ENCODE measurements at places on chromosomes 6 and 20.
A peak's percentile ranks its signal among the peaks of the same experiment; 100 is the strongest.

DNA sequence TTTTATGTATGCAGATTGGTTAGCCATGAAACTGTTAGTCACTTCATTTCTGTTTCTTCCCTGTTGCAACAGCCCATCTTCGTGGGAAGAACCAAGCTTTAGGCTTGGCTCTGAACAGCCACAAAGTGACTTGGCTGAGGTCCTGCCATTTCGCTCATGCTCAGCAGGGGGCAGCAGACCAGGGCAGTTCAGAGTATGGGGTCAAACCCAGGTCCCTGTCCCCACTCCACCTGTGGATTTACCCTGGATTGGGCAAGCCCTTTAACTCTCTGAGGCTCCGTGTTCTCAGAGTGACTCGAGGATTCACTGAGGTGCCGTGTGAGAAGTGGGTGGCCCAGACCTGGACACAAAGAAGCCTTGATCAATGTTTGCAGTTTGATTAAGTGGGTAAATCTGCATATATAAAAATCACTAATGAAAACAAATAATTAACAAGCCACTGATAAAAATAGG is 19.8 kb upstream of the MAP1LC3A start:
- peak; percentile 69 for DNase-seq

DNA sequence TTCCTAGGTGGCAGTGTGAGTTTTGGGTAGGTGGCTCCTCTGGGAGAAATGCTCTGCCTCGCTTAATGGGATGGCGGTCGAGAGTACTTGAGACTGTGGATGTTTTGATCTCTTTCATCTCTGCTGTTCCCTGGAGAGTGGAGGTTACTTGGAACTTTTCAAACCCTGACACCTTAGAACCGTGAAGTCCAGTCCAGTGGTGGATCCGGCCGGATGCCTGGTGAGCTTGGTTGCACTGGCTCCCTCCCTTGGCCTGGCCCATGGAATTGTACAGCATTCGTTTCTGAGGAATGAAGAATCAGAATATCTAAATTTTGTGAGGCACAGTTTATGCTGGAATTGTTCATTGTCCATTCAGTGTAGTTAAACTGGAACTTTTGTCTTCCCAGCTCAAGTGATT is 51.0 kb downstream of the CSE1L start:
- no peak for DNase-seq

DNA sequence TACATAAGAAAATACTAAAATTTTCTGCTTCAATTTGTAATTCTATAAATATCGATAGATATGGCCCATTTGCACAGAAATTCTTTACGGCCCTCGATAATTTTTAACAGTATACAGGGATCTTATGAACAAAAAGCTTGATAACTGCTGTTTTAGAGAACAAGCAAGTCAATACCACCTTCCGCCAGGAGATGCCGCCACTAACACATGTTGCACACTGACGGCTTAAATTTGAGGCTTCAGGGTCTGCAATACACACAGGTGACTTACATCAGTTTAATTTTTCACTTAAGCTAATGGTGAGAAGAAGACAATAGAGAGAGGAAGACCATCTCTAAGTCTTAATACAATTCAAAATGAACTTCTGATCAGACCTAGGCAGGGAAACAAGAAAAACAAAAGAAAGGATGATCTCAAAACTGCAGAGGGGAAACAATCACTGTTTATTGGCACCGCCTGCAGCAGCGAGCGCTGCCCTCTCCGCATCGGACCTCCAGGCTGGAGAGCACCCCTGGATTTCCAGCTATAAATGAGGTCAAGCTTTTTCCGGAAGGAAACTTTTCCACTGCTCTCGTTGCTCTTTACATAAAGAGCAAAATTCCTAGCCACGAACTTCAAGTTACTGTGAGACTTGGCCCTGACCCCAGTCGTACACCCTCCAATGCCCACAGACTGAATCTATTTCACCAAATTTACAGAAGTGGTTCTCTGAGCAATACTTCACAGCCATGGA is 53.9 kb downstream of the OTOR start:
- DNase-seq = peak; percentile 66

DNA sequence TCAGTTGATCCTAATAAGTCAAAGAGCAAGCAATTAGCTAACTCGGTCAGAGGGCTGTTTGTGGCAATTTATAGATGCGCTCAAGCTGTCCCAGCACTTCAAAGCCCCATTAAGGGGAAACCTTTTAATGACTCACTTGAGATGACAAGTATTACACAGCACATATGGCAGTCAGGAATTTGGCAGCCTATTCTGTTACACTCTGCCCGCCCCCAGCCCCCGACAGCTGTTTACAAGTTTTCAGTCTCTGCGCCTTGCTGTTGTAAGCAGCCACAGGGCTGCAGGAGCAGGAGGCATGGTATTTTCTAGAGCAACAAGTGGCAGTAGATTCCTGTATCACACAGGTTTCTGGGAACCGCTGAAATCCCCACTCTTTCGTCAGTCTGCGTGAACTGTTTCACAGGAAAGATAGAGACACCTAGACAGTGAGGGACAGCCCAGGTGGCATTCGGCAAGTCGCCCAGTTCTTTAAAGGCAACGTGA is 263.0 kb downstream of the FOXC1 start:
- DNase-seq = no peak

- peak; percentile 41 for DNase-seq
Measured at GRCh38 chr20:21504323-21504722, 9.5 kb downstream of the NKX2-2 start.

GRCh38 chr20:22698259-22698842 is 114.0 kb upstream of the FOXA2 start:
- DNase-seq = no peak

DNA sequence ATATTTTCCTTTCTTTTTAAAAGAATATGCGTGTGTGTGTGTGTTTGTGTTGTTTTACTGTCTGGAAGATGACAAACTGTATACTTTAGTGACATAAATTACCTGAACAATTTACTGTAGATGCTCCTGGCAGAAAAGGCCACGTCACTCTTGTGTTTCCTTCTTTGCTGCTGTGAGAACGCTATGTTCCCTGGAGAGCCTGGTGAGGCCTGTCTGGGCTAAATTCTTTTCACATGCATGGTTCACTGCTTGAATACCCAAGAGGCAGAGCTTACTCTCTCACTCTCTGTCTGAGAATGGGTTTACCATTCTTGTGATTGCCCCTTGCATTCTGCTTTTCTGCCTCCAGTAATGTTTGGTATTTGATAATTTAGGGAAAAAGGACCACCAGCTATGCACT is 64.3 kb downstream of the EDN1 start:
- no peak for DNase-seq

- no peak for DNase-seq
Measured at GRCh38 chr20:63926298-63926697, 29.9 kb downstream of the UCKL1 start.

DNA sequence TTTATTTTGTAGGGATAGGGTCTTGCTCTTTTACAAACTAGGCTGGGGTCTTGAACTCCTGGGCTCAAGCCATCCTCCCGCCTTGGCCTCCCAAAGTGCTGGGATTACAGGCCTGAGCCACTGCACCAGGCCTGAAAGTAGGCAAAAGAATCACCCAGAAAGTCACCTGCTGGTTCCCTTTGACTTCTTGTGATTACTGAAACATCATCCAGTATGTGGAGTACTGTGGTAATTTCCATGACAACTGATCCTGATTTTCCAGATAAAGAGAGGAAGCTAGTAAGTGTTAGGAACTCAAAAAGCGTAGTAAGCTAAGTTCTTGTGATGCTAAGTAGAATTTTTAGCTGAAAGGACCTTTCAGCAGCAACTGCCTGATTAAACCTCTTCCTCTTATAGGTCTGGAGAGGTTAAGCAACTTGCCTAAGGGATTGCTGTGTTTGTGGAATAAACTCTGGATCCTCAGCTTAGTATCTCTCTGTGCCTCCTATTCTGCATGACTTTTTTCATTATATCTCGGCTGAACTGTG is 16.8 kb downstream of the RALY start:
- DNase-seq = no peak

DNA sequence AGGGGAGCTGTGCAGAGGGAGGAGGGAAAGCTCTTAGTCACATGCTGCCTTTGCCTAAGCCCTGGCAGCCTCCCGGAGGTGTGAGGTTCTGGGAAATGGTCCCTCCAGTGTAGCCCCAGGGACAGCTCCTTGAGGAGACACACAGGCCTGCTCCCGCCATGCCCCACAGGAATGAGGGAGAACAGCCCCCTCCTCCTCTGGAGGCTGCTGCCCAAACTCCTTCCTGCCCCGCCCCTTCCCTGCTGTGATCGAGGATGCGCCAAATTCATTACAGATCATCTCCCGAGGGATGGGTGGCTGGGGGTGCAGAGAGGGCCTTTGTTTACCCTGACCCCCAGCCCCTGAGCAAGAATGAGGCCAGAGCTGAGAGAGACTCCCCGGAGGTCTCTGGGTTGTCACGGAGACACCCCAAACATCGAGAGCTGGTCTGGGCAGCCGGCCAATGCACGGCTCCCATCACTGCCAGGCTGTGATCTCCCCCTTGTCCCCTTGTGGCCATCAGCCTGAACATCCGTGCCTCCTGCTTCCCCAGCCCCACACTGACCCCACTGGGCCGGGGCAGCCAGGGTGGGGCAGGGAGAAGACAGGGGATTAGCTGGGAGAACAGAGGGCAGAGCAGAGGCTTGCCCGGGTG is 8.4 kb downstream of the CYP21A2 start:
- no peak for DNase-seq

Measured in lower lobe of right lung (tissue), 2 donors.